Activated T-cell treated with anti-CD3 and anti-CD28 coated beads for 4 hours (primary cell): ENCODE measurements at places on chromosomes 4 and X.

DNA sequence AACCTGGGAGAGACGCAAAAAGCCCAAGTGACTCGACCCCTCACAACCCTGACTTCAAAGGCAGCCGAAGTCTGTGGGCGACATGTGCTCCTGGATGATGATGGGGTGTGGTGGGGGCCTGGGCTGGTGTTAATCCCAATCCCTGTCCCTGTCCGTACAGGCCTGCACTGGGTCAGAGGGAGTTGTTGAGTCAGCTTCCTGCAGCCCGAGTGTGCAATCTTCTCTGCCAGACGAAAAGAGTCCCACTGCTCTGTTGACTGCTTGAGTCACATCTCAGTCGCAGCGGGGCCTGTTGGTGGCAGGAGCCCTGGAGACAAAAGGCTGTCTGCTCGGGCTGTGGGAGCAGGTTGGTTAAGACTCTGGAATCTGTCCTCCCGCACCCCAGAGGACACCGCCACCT, 10.3 kb downstream of the FAM3A start:
- no peak for DNase-seq

DNA sequence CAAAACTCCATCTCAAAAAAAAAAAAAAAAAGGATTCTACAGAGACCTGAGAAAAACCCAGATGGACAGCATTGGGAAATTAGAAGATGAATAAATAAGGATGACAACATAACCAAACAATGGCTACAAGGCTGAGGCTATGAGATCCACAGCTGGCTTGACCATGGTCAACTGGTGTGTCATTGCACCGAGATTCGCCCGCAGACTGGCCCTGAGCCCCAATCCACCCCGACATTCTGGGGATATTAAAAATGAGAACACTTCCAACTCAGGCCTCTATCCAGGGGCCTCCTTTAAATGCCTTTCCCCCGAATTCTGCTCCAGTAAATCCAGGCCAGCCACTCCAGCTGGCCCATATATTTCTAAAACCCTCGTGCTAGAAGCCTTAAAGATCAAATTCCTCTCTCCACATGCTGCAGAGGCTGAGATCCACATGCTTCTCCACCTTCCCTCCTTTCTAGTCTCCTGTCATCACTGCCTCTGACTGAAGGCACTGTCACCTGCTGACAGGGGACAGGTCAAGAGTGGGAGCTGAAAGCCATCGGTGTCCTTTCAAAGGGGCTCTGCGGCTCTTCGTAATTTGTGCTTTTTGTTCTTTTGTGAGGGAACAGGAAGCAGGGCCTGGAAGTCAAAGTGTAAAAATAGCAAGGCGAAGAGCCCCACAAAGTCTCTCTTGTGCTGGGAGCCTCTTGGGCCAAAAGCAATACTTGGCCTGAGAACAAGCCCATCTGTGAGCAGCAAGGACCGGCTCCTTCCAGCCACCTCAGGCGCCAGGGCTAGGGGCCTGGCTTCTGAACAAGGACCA, 203.7 kb downstream of the NSUN7 start:
- no peak for DNase-seq

DNA sequence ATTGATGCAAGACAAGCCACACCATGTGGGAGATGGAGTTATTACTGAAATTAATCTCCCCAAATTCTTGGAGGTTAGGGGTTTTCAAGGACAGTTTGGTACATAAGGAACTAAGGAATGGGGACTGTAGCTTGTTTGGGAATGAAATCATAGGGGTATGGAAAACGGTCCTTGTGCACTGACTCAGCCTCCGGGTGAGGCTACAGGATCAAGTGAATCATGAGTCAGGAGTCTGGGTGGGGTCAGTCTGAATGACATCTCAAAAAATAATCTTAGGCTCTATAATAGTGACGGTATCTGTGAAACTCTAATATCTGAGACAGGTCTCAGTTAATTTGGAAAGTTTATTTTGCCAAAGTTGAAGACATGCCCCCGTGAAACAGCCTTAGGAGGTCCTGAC, 128.5 kb upstream of the CYSLTR1 start:
- DNase-seq = no peak

- DNase-seq = no peak
These were observed 8.1 kb upstream of the HCCS start for GRCh38 chrX:11103006-11103405.

GRCh38 chrX:92247076-92247475, 467.9 kb downstream of the PCDH11X start:
- DNase-seq = no peak

DNA sequence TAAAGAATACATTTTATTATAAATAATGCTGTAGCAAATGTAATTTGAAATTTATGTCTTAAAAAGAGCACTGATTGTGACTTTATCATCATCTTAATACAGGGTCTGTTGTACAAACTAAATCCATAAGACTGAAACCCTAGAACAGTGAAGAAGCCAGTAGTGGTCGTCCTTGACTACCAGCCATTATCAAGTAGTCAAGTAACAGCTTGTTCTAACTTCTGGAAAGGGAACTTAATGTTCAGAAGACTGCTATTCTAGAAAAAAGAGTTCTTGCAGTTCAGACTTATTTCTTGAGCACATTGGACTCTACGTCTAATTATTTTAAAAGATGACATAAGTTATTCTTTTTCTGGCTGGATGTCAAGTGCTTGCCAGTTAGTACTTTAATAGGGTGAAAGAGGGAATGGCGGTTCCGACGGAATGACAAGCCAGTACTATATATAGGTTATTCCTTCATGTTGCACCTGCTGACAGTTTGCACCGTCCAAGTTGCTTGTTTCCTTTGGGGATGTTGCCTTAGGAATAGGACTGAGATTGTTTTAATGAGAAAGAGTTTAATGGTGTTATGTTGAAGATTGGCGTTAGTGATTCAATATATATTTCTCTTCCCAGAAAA, 109.9 kb downstream of the RAPGEF2 start:
- no peak for DNase-seq

DNA sequence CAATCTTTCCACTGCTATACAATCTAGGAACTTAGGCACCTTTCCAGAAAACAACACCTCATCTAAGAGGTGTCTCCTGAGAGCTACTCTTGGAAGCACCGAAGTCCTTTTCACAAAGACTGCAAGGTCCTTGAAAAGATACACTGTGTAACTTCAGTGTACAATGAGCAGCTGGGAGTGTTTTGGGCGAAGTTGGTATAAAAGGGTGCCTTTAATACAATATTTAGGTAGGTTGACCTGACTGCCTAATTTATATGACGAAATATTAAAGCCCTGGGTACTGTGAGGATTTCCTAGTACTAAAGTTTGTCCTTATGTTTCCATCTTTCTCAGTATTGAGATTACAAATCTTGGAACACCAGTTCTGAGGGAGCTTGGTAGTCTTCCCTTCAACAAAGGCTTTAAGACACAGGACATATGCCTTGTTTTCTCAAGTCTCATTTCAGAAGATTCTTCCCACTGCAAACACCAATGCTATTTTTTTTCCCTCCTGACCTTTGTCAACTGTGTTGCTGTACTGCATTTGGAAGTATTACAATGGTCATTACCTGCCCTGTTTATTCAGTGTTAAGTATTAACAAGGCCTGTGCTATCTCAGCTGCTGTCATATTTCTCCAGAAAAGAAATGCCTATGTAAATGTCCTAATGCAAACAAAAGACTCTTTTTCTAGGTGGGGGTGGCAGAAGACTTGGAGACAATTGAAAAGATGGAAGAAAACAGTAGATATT, 134.2 kb downstream of the MAML3 start:
- DNase-seq = no peak
